ENCODE measurements at places on chromosomes 3 and 15.

- no peak overlapping the region for H3K4me3 ChIP-seq
- H3K4me1 ChIP-seq: no peaks in the 10 kb centered on the region
- H3K36me3 ChIP-seq: no peaks in the 10 kb centered on the region
- no peak for DNase-seq
- no peak overlapping the region for H3K27ac ChIP-seq
- no peaks in the 10 kb centered on the region for H3K27me3 ChIP-seq
These were observed 158.7 kb upstream of the UBE3A start for GRCh38 chr15:25597571-25597970.

DNA sequence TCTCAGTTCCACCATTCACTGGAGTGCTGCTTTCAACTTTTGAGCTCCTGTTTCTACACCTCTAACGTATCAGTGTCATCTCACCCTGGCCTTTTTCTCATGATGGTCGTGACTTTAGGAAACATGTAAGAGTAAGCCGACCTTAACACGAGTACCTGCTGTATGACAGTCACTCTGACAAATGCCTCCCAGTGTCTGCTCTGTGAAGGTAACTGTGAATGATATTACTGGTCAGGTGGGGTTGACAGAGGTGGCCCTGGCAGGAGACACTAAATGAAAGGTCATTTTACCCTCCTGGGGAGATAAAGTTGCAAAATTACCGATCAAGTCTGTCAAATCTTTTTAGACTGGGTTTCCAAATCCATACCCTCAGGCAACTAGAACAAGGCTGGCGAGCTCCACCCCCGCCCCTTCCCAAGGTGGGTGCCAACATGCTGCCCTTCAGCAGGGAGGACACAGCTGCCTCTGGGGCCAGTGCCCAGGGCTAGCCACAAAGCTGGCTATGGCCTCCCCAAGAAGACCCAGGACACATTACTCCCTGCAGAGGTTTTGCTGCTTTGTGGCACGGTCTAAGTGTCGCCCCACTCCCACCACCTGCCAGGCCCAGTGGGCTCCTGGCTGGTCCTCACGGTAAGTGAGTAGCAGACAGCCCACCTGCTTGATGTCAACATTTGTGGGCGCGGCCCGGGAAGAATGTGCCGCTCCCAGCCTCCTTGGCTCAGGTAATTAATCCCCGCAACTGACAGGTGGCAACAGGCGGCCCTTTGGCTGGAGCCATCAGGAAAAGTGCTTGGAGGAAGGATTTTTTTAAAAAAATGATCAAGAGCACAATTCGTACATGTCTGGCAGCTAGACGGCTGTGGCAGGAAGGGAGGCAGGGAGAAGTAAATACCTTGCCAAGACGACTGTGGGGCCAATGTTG lies 211.8 kb downstream of the TP63 start:
- H3K4me3 ChIP-seq: no peak overlapping the region
- no peaks in the 10 kb centered on the region for H3K4me1 ChIP-seq
- no peaks in the 10 kb centered on the region for H3K36me3 ChIP-seq
- H3K27me3 ChIP-seq: no peaks in the 10 kb centered on the region
- no peak overlapping the region for H3K27ac ChIP-seq

DNA sequence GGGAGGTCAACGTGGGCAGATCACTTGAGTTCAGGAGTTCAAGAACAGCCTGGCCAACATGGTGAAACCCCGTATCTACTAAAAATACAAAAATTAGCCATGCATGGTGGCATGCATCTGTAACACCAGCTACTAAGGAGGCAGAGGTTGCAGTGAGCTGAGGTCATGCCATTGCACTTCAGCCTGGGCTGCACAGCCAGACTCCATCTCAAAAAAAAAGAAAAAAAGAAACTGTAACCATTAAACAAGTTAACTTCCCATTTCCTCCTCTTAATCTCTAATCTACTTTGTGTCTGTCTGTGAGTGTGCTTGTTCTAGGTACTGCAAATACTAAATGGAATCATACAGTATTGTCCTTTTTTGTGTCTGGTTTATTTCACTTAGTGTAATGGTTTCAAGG lies 2.7 kb downstream of the RBM6 start:
- no peaks in the 10 kb centered on the region for H3K4me1 ChIP-seq
- no peak overlapping the region for H3K4me3 ChIP-seq
- H3K27me3 ChIP-seq: no peaks in the 10 kb centered on the region
- H3K27ac ChIP-seq: no peak overlapping the region
- peaks cover 24% of the 10 kb centered on the region for H3K36me3 ChIP-seq

DNA sequence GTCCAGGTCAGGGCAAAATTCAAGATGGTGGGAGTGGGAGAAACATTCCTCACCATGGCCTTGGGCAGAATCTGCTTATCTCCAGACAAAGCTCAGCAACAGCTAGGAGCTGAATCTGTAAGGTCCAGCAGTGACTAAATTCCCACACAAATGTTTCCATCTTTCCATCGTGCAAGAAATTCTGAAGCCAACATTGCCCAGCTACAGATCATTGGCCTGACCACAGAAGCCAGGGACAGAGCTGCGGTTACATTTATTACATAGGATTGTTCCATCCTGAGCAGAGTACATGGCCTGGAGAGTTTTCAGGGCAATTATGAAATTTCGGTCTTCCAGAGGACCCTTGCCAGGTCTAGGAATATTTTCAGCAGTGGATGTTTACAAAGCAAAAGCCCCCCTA lies 100.3 kb downstream of the LIPC start:
- H3K4me1 ChIP-seq: no peaks in the 10 kb centered on the region
- H3K4me3 ChIP-seq: no peak overlapping the region
- H3K36me3 ChIP-seq: no peaks in the 10 kb centered on the region
- H3K27me3 ChIP-seq: no peaks in the 10 kb centered on the region
- DNase-seq: peak; percentile 9

GRCh38 chr15:80500021-80500420 lies 95.8 kb downstream of the ARNT2 start:
- no peaks in the 10 kb centered on the region for H3K27me3 ChIP-seq
- no peak for DNase-seq
- H3K36me3 ChIP-seq: no peaks in the 10 kb centered on the region
- no peak overlapping the region for H3K27ac ChIP-seq

DNA sequence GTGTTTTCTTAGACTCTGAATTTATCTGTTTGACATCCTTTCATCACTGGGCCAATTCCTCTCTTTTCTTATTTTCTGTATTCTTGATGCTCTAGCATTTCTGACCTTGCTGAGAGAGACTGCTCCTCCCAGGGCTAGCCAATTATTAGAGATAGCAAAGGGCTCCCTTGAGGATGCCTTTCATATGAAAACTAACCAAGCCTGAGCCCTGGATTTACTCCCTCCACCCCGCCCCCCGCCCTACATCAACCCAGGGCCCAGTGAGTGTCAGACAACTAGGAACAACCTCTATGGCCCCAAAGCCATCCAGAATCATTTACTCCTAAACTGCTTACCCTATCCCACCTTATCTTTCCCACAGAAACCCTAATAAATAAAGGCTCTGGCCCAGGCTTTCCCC lies 69.7 kb upstream of the LARS2 start:
- H3K27ac ChIP-seq: no peak overlapping the region
- no peaks in the 10 kb centered on the region for H3K36me3 ChIP-seq
- no peak overlapping the region for H3K4me3 ChIP-seq
- peak; percentile 53 for DNase-seq
